Ureter (tissue), 1 donor: ENCODE measurements at places on chromosomes 5 and 9.

- DNase-seq: no peak
Observed at GRCh38 chr9:3954331-3955304, 345.2 kb downstream of the GLIS3 start.

- DNase-seq: no peak
Observed at GRCh38 chr9:20044686-20045085, 255.8 kb upstream of the SLC24A2 start.

DNA sequence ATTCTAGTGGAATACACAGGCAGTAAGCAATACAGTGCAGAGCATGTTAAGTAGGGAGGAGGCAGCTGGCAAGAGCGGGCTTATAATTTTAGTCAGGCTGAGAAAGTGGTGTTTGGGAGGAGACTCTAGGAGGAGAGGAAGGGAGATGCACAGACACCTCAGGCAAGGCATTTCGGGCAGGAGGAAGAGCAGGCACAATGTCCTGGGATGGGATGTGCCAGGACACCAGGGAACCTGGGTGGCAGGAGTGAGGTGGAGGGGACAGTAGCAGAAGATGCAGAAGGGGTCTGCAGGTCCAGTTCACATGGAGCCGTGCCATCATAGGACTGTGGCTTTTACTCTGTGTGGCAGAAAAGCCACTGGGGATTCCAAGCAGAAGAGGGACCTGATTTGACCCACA, 143.7 kb upstream of the FSTL4 start:
- no peak for DNase-seq

- DNase-seq: no peak
Observed at GRCh38 chr9:88237991-88238571, 99.8 kb upstream of the SPATA31C2 start.

- no peak for DNase-seq
Observed at GRCh38 chr5:85278193-85278592, 893.5 kb upstream of the EDIL3 start.

- no peak for DNase-seq
Observed at GRCh38 chr9:79574781-79575180, 3.0 kb downstream of the TLE4 start.

GRCh38 chr5:173227636-173228035, 7.4 kb downstream of the NKX2-5 start:
- DNase-seq: no peak

GRCh38 chr5:27290172-27290571, 251.8 kb upstream of the CDH9 start:
- DNase-seq: no peak

GRCh38 chr9:134393582-134394280, 67.5 kb downstream of the RXRA start:
- no peak for DNase-seq

DNA sequence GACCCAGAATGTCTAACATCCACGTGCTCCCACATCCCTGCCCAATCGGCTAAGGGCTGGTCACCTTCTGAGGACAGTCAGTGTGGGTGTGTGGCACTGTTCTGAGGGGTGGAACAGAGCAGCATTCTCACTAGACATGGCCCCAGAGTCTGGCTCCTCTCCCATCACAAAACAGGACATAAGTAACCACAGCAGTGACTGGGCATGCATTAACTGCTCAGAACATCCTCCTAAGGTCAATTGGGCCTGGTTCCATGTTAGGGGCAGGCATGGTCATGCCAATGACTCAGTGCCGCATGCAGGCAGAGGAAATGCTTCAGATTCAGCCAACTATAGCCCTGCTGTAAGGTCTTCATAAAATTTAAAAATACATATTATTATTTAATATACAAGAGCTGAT, 12.9 kb downstream of the MACROH2A1 start:
- DNase-seq: no peak

DNA sequence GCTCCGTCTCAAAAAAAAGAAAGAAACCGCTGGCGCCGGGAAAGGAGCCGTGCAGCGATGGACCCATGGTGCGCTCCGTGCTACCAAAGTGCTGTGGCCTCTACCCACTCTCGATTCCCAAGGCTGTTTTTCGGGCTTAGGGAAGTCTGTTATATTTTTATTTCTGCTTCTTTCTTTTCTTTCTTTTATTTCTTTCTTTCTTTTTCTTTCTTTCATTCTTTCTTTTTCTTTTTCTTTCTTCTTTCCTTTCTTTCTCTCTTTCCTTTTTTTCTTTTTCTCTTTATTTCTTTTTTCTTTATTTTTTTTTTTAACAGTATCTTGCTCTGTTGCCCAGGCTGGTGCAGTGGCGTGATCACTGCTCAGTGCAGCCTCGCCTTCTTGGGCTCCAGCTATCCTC, 87.5 kb downstream of the ANXA2R start:
- DNase-seq: no peak

- no peak for DNase-seq
Observed at GRCh38 chr5:143771189-143771588, 40.8 kb upstream of the HMHB1 start.

DNA sequence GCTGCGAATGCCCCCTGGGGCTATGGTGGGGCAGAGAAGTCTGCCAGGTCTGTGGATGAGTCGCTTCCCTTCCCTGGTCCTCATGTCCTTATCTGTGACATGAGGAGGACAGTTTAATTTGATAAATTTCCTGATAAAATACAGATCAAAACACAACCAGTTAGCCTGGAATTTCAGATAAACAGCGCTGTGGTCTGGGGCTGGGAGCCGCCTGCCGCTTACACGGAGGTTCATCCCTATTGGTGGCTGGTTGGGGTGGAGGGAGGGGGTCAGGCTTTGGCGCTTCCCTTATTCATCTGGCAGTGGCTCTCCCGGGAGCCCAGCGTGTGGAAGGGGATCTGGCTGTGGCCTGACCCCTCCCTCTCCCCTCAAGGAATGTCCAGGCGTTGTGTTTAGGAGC, 17.9 kb downstream of the CRB2 start:
- DNase-seq: no peak

DNA sequence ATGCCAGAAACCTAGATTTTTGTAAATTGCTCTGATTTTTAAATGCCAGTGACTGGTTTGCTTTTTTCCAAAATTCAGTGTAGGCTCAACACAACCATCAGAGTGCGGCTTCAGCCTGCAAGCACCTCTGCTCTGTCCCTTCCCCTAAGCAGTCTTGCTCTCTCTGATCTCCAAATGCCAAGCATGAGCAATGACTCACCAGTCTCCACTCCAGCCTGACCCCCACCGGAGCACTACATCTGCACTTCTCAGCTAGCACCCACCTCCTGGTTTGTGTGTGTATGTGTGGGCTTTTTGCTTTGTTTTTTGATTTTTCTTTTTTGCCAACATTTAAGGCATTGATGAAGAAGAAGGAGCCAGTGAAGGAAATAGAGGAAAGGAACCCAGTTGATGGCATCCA, 61.4 kb upstream of the ADRA1B start:
- no peak for DNase-seq
